ENCODE measurements at places on chromosomes 3 and 15. TPM values are rescaled to one million over a fixed set of nuclear protein-coding genes. Genes with fewer than 3 reads are reported as not detected.
A peak's percentile ranks its signal among the peaks of the same experiment; 100 is the strongest.

DNA sequence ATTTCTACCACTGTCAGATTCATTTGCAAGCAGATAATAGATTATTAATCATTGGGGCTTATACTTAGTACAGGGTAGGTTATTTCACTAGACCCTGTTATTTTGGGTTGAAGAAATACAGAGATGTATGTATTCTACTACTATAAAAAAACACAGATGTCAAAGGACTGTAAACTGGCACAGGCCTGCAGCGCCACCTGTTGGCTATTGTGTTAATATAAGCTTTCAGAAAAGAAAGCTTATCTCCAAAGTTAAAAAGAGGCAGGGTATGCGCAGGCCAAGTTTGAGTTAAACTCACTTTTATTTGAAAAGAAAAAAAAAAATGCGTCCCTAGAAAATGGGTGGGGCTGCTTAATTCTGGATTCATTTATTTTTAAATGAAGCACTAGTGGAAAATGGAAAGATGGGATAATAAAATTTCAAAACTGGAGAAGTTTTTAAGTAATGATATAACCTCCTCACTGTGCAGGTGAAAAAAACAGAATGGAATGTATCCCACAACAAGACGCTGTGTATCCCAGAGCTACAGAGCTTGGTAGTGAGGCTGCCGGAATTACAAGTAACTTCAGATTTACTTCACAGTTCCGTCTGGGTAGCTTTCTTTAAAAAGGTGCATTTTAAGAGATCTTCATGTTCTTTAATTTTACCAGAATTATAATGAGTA, 407.2 kb upstream of the TGFBR2 start:
- no peak overlapping the region for H3K4me3 ChIP-seq
- no peak overlapping the region for H3K27ac ChIP-seq
- DNase-seq = peak; percentile 70
- no peaks in the 10 kb centered on the region for H3K27me3 ChIP-seq
- no peaks in the 10 kb centered on the region for H3K36me3 ChIP-seq

Gene CHCHD4
- total RNA-seq = 7.7 TPM

GRCh38 chr3:105997800-105998526, 129.2 kb upstream of the CBLB start:
- no peaks in the 10 kb centered on the region for H3K27me3 ChIP-seq
- H3K4me3 ChIP-seq = no peak overlapping the region
- H3K36me3 ChIP-seq = no peaks in the 10 kb centered on the region
- no peak overlapping the region for H3K27ac ChIP-seq
- DNase-seq = no peak

DNA sequence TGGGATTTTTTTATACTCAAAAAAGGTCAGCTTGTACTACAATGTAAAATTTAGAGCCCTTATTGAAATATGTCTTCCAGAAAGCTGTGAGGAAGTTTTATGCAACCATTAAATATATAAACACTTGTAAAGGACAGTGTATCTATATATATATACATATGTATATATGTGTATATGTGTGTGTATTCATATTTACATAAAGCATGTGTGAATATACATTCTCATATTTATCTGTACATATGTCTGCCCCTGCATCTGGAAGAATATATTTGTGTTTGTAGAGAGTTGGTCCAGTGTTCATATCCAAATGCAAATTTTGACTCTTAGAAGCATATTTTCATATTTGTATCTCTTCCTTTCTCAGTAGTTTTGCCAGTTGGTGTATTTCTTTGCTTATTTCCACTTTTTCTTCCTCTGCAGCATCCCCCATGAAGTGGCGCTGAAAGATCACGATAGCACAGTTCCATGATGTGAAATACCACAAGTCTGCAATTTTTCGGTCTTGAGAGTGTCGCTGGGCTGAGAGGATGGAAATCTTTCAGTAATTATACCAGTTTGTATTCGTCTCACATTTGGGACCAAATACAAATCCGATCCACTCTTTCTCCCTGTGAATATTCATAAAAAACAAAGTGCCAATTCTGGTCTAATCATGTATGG, 311.7 kb upstream of the DPH6 start:
- H3K27me3 ChIP-seq = no peaks in the 10 kb centered on the region
- DNase-seq = no peak
- no peak overlapping the region for H3K4me3 ChIP-seq
- H3K27ac ChIP-seq = no peak overlapping the region

- no peak for DNase-seq
- H3K27ac ChIP-seq = no peak overlapping the region
- H3K27me3 ChIP-seq = no peaks in the 10 kb centered on the region
- peaks cover 2% of the 10 kb centered on the region for H3K36me3 ChIP-seq
These were observed 3.7 kb downstream of the HRG start for GRCh38 chr3:186669378-186670084.

Gene EPHB1
- 0.50 TPM for total RNA-seq

Gene EOMES
- 0.75 TPM for total RNA-seq

GRCh38 chr3:18672561-18672960, 247.4 kb upstream of the SATB1 start:
- no peaks in the 10 kb centered on the region for H3K27me3 ChIP-seq
- no peak for DNase-seq
- H3K4me3 ChIP-seq = no peak overlapping the region
- no peaks in the 10 kb centered on the region for H3K4me1 ChIP-seq

DNA sequence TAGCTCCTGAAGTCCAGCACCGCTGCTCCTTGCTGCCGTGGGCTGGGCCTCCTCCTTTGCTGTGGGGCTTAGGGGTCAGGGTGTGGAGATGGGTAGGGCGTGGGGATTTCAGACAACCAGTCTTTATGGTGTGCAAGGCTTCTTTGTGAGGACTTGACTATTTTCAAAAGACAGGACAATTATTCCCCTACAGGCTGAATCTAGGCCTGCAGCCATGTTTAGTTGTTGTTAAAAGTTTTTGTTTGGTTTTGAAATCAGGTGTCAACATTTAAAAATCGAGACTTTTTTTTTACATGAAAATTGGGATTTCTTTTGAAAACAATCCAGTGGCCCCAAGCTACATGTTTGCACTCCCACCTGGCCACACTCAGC, 10.6 kb downstream of the RPL32 start:
- no peaks in the 10 kb centered on the region for H3K4me1 ChIP-seq
- no peak overlapping the region for H3K4me3 ChIP-seq
- no peak overlapping the region for H3K27ac ChIP-seq
- peaks cover 4% of the 10 kb centered on the region for H3K36me3 ChIP-seq
- no peaks in the 10 kb centered on the region for H3K27me3 ChIP-seq

Gene ZNF639
- total RNA-seq = 21.1 TPM

Measured in liver (tissue), 10 donors.